GM03348 (cell line): ENCODE measurements at places on chromosomes 11 and 22.

DNA sequence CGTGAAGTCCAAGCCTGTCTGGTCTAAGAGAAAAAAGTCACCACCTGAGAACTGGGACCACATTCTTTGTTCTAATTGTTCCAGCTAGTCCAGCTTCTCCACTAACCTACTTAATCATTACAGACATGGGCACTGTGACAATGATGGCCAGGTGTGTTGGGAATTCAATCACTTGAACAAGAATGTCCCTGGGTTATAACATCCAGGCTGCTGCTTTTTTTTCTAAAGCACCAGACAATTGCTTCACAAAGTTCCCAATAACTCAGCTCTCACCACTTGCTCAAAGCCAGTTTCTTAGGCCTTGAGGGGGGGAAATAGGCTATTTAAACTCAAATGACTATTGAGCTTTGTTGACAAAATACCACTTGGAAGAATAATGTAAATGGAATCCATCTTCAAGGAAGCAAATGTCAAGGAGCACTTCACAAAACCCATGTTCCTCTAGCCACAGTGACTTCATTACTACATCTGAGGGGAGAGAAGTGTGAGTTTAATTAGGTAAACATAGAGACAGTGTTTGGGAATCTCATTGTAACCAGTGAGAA, 80.3 kb downstream of the ME3 start:
- no peak for DNase-seq

DNA sequence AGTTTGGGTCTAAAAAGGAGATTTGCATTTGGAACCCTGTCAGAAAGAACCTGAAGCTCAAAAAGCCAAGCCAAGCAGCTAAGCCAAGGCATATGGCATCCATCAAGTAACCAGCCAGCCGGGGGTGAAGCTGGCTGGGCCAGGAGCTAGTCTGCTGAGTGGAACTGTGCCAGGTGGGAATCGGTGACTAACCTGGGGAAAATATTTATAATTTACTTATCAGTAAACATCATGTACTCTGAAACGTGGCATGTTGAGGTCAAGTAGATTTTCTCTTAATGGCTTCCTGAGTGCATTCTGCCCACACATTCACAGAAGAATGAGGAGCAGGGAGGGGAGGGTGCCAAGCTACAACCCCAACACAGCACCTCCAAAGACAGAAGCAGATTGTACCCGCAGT, 70.5 kb upstream of the SESN3 start:
- DNase-seq = no peak

DNA sequence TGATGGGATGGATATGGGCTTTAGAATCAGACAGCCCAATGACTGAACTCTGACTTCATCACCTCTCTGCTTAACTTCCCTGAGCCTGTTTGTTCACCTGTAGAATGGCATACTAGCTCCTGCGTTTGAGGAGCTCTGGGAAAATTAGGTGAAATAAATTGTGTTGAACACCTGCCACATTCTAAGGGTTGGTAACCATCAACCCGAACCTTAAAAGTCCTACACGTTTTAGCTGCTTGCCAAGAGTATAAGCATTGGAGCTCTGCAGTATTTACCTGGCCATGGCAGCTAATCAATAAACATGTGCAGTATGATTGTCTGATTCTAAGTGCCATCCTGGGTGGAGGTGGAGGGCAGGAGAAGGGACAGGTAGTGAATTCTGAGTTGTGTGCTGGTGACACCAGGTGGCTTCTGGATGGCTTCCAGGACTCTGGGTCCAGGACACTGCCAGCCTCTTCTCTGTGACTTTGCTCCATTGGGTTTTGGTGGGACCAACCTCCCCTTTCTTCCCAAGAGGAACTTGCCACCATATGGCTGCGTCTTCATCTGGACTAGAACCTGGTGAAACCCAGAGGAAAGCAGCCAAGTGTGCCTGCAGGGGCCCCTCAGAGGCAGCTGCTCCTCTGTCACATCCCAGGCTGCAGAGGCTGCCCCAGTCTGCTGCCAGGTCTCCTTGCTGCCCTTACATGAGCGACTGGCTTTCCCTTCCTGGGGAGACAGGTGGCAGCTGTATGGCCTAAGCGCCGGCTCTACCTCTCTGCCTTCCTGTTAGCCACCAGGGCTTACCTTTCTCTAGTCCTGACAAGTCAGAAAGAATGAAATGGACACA, 85.6 kb downstream of the CACNG2 start:
- DNase-seq = no peak

GRCh38 chr11:72684236-72684912, 10.2 kb upstream of the PDE2A start:
- DNase-seq = peak; percentile 89

- no peak for DNase-seq
Measured at GRCh38 chr22:42214633-42215415, 55.6 kb downstream of the TCF20 start.

DNA sequence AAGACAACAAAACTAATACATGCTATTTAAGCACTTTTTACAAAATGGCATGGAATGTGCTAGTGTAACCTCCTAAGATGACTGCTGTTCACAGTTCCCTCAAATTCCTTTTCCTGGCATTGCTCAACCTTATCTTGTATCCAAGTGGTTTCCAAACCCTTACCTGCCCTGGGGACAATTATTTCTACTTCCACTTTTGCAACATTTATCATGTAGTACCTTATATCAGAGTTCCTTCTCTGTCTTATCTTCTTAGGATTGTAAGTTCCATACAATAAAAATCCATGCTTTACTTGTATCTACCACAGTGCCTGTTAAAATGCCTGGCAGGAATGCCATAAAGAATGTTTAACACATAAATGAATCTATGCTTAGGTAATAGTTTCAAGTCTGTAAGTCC, 109.2 kb upstream of the MTMR2 start:
- DNase-seq = no peak

GRCh38 chr11:68036141-68036716, 2.6 kb upstream of the TCIRG1 start:
- DNase-seq = no peak

GRCh38 chr11:131855320-131855719, 484.9 kb downstream of the NTM start:
- no peak for DNase-seq

- no peak for DNase-seq
Measured at GRCh38 chr11:14390669-14391068, 31.7 kb upstream of the RRAS2 start.

DNA sequence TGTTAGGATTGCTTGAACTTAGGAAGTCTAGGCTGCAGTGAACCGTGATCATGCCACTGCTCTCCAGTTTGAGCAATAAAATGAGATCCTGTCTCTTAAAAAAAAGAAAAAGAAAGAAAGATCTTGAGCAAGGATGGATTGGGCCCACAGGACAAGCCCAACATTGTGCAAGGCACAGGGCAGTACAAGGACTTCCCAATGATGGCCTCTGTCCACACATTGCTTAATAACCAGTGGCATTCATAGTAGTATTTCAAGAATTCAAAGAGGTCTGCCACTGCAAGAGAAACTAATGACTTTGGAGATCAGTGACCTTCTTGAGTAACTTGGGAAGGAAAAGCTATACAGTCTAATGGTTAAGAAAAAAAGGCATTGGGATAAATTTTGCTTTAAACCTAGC, 44.6 kb downstream of the SEZ6L start:
- DNase-seq = no peak

DNA sequence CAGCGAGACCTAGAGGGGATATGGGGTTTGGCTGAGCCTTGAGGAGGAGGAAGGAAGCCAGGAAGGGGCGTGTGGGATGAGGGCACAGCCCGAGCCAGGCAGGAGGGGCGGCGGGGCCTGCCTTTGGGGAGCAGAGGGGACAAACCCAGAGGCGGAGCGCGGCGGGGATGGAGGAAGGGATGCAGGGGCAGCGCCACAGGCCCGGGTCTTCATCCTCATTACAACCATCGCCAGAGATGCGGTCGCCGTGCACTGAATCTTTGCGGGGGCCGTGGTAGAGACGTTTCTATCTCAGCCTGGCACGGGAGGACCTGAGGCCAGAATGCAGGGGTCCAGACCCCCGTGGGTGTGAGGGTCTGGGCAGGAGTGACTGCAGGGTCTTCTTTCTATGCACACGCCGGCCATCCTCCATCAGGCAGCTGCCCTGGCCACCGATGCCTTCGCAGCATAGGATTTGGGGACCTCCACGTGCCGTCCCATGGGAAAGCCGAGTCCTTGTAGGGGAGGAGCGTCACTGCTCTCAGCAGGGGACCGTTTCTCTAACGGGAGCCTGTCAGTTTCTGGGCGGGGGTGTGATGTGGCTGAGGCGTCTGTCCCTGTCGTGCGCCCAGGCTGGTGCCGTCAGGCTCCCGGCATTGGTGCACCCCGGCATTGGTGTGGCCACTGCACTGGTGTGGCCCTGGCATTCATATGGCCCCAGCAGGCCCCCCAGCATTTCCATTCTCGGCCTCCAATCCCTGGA, 1267.9 kb downstream of the BRD1 start:
- no peak for DNase-seq

DNA sequence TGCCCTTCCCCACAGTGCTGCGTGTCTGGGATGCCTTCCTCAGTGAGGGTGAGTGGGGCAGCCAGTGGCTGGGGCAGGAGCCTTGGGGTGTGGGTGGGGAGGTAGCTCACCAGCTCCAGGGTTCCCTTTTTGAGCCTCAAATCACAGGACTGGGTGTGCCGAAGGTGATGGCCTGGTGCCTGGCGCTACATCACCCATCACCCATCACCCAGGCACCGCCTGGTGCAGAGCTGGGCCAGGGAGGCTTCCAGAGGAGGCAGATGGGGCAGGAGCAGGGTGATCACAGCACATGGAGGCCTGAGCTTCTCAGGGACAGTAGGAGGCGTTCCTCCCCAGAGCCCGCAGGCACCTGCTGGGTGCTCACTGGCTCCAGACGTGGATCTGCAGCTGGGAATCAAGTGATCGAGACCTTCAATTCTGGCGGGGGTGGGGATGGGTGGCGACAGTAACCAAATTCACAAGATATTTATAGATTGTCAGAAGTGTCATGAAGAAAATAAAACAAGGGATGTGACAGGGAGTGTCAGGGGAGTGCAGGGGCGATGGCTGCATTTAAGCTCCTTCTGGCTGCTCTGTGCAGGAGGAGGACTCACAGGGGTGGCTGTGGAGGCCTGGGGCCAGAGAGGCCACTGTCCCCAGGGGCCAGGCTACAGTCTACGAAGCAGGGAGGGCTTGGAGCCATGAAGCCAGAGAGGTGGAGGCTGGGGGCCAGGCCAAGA, 3.2 kb downstream of the TBC1D10C start:
- no peak for DNase-seq

- DNase-seq = no peak
Measured at GRCh38 chr11:89521294-89521693, 30.1 kb upstream of the NOX4 start.

- DNase-seq = no peak
Measured at GRCh38 chr11:82771781-82772180, 38.1 kb upstream of the FAM181B start.

GRCh38 chr11:75625021-75625420, 43.8 kb downstream of the MAP6 start:
- DNase-seq = no peak

DNA sequence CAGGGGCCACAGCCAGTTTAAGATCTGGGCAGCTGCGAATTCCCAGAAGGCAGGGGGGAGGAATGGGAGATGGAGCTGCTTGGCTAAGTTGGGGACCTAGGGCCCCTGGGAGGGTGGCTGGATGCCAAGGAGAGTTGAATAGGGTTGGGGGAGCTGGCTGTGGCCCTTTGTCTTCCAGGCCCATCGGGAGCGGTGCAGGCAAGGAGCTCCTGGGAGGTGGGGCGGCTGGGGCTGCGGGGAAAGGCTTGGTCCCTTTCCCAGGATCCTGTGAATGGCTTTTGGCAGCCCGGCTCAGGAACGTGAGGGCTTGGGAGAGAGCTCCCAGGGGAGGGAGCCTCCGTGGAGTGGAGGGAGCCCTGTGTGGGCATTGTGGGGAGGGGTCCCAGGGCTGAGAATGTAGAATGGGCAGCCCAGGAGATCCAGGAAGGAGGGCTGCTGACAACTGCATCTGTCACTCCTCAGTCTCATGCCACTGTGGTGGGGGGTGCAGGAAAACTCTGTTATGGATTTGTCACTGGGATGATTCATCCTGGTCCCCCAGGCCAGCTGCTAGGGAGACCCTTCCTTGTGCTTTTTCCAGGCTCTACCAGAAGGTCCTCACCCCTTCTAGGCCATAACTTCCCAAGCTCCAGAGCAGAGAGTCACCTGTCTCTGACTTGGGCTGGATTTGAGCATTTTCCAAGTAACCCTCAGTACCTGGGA, 6.0 kb downstream of the FREY1 start:
- peak; percentile 40 for DNase-seq

- DNase-seq = no peak
Measured at GRCh38 chr22:42414565-42415303, 17.5 kb downstream of the NFAM1 start.

GRCh38 chr11:119288219-119288618, 28.7 kb downstream of the MCAM start:
- DNase-seq = no peak

GRCh38 chr11:71474771-71475483, 21.9 kb downstream of the NADSYN1 start:
- no peak for DNase-seq

DNA sequence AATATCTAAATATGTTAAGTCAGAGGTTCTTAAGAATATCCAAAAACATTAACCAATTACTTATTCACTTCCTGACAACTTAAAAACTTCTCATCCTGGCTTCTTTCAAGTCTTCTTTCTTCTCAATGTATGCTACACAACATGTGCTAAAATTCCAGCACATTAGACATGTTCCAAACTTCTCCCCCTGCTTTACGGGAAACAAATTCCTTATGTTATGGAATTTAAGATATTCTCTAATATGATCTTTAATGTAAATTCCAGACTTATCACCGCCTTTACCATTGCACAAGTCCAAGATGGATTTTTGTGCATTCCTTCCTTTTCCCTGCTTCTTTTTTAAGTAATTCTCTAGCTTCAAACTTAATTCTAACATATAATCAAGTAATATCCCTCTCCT, 964.5 kb upstream of the CHORDC1 start:
- no peak for DNase-seq

DNA sequence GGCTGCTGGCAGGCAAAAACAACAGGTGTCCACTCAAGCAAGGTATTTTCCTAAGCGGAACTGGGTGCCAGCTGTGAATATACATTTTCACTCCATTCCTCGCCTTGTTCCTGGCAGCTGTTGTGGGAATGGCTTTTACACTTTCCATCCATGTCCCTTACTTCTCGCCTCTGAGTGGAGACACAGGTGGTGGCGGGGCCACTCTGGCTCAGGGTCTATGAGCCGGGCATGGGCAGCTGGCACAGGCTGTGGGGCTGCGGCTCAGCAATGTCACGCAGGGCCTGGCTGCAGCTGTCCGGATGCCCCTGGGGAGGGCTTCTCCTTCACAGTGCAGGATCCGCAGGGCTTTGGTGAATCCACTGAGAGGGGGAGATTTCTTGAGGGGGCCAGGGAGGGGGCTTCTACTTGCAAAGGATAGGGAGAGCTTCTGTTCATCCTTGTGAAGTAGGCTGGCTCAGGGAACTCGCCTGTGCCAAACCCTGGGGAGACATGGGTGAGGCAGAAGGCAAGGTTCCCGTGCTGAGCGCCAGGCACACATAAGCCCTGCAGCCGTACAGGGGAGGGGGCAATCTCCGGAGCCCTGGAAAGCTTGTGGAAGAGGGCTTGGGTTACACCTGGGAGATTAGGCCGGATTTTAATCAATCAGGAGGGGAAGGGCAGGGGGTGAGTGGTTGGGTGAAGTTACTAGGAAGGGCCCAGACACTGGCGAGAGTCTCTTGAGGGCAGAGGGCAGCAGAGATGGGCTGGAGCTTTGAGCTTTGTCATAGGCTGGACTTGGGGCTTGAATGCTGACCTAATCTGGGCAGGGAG, 45.7 kb downstream of the KCNQ1OT1 start:
- DNase-seq = no peak

GRCh38 chr22:42303396-42304323, 33.2 kb upstream of the TCF20 start:
- DNase-seq = no peak

- DNase-seq = no peak
Measured at GRCh38 chr11:132237781-132238180, 867.4 kb downstream of the NTM start.
